ENCODE measurements at places on chromosomes 13 and 19. TPM values are rescaled to one million over a fixed set of nuclear protein-coding genes. Genes with fewer than 3 reads are reported as not detected.

DNA sequence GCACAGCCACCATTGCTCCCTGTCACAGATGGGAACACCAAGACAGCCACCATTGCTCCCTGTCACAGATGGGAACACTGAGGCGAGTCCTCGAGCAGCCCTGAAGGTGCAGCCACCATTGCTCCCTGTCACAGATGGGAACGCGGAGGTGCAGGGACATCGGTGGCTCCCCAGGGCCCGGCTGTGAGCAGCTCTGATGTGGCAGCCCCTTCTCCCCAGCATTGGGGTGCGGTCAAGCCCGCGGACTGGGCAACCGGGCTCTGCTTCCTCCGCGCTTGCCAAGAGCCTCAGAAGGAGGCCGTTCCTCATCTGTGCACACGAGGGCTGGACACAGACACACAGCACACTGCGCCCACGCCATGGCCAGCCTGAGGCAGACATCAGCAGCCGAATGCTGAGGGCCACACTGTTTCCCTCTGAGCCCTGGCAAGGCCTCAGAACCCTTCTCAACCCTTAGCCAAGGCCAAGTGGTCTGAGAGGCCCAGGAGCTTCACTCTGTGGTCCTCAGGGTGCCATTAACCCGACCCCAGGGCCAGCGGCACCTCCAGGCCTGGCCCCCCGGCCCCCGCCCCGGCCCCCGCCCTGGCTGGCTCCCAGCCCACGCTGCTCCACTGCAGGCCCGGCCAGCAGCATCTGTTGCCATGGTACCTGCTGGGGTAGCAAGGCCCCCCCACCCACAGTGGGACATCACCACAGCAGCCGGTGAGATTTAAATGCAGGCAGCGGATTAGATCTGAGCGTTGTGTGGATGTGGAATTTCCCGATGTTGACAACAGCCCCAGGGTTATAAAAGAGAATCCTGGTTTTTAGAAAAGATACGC lies 18.4 kb downstream of the C2CD4C start:
- H3K27me3 ChIP-seq: peaks cover 26% of the 10 kb centered on the region
- H3K4me3 ChIP-seq: no peak overlapping the region
- peaks cover 18% of the 10 kb centered on the region for H3K4me1 ChIP-seq
- H3K27ac ChIP-seq: no peak overlapping the region
- DNase-seq: no peak
- H3K36me3 ChIP-seq: peaks cover 2% of the 10 kb centered on the region

DNA sequence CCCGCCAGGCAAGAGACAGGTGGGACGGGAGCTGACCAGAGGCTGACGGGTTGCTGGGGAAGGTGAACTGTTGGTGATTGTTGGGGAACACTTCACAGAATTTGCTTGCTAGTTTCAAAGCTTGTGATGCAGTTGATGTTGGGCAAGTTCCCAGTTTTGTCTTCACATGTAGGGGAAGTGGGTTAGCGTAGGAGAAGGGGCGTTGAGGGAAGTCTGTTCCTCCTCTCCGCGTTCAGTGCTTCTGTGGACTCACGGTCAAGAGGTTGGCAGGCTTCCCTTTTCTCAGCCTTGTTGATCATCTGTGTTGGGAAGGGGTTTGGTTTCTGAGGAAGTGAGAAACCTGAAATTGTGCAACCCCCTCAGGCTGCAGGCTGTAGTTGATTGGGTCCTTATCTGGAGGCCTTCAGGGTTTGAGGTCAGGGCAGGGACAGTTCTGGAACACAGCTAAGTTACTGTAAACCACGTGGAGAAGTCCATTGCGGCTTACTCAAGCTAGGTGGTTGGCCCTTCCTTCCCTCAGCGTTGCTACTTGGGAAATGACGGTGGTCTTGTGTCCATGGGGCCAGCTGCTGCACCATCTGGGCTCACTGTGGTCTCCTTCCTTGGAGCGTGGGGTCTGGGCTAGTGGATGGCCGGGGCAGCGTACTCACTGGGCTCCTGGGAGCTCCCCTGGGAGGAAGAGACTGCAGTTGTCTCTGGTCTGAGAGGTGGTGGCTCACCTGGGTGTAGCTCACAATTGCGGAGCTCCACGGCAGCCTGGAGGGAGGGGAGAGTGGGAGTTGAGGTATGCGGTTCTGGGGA lies 7.5 kb downstream of the RPS9 start:
- H3K4me1 ChIP-seq: peaks cover 81% of the 10 kb centered on the region
- no peaks in the 10 kb centered on the region for H3K27me3 ChIP-seq
- H3K36me3 ChIP-seq: peaks cover 72% of the 10 kb centered on the region
- peak overlapping the region; percentile 14 for H3K4me3 ChIP-seq
- DNase-seq: peak; percentile 63

DNA sequence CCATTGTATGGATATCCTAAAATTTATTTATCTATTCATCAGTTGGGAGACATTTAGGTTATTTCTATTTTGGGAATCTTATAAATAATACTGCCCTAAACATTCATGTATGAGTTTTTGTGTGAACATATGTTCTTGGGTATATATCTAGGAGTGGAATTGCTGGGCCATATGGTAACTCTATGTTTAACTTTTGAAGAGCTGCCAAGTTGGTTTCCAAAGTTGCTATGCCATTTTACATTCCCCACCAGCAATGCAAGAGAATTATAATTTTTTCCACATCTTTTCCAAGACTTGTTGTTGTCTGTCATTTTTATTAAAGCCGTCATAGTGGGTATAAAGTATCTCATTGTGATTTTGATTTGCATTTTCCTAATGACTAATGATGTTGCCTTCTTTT lies 48.2 kb upstream of the CALM3 start:
- no peaks in the 10 kb centered on the region for H3K36me3 ChIP-seq
- H3K27me3 ChIP-seq: peaks cover 4% of the 10 kb centered on the region
- no peaks in the 10 kb centered on the region for H3K4me1 ChIP-seq

- H3K36me3 ChIP-seq: peaks cover 27% of the 10 kb centered on the region
- no peak overlapping the region for H3K27ac ChIP-seq
- no peak overlapping the region for H3K4me3 ChIP-seq
These were observed 58.2 kb upstream of the TEX29 start for GRCh38 chr13:111262281-111262680.

GRCh38 chr13:102277286-102277685 lies 124.6 kb downstream of the FGF14 start:
- peaks cover 12% of the 10 kb centered on the region for H3K27me3 ChIP-seq
- no peak for DNase-seq
- no peak overlapping the region for H3K27ac ChIP-seq
- H3K4me1 ChIP-seq: no peaks in the 10 kb centered on the region
- no peaks in the 10 kb centered on the region for H3K36me3 ChIP-seq

- no peak overlapping the region for H3K27ac ChIP-seq
- H3K4me1 ChIP-seq: no peaks in the 10 kb centered on the region
- no peak overlapping the region for H3K4me3 ChIP-seq
- no peaks in the 10 kb centered on the region for H3K27me3 ChIP-seq
- DNase-seq: no peak
- H3K36me3 ChIP-seq: no peaks in the 10 kb centered on the region
These were observed 965.7 kb downstream of the UQCRFS1 start for GRCh38 chr19:28247243-28247642.

GRCh38 chr19:29854033-29854432 lies 42.2 kb downstream of the CCNE1 start:
- H3K4me1 ChIP-seq: peaks cover 19% of the 10 kb centered on the region
- DNase-seq: no peak
- H3K27me3 ChIP-seq: no peaks in the 10 kb centered on the region
- no peaks in the 10 kb centered on the region for H3K36me3 ChIP-seq

The ATF5 gene
- total RNA-seq: 11.8 TPM

DNA sequence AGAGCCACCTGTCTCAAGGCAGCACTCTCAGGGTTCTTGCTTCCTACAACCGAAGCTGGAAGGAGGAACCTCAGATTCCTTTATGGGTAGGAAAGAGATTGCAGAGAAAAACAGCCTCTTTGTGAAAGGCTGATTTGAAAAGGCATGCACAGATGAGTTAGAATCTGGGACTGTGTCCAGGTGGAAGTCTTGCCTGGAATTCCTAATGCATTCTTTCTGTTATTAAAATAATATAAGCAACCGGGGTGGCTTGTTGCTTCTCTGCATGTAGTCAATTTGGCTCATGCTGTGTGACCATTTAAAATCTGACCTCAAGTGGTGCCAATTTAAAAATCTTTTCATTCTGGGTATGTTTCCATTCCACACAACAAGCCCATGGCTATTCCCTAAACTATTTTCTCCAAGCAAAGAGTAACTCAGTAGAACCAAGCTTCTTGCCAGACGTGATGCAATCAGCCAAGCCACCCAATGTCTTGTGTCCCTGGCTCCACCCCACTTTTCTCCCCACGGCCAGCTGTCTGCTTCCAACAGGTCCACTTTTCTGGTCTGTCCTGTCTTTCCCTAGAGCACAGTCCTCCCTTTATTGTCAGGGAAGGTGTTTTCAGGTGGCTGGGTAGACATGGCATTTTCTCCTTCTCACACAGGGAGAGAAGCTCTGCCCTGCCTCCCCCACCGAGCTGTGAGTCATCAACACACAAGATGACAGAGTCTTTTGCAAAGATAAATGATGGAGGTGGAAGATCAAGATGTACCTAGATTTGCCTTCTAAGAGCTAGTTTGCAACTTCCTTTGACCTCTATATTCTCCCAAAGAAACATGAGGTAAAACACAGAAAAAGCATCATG lies 394.3 kb downstream of the FOXO1 start:
- no peak overlapping the region for H3K4me3 ChIP-seq
- no peaks in the 10 kb centered on the region for H3K36me3 ChIP-seq
- H3K27ac ChIP-seq: peak overlapping the region; percentile 34
- no peaks in the 10 kb centered on the region for H3K27me3 ChIP-seq
- peaks cover 24% of the 10 kb centered on the region for H3K4me1 ChIP-seq

DNA sequence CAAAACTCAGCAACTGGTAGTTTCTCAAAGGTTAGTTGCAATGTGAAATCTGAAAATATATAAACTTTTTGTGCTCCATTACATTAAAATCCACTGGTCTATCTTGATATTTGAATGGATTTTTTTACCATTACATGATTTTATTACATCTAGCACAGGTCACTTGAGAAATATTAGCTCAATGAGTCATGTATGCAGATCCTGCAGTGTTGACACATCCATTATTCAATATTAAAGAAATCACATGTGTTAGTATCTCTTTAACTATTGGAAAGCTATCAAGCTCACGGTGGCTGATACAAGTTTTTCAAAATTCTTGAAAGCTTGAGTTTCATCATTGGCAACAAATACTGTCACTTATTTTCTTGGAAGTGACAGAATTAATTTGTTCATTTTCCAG lies 373.9 kb upstream of the TSHZ3 start:
- DNase-seq: no peak
- no peaks in the 10 kb centered on the region for H3K36me3 ChIP-seq
- H3K4me3 ChIP-seq: no peak overlapping the region

The PRPF31 gene
- 81.1 TPM for total RNA-seq

- H3K4me3 ChIP-seq: no peak overlapping the region
- H3K27me3 ChIP-seq: no peaks in the 10 kb centered on the region
- H3K4me1 ChIP-seq: peaks cover 26% of the 10 kb centered on the region
- peaks cover 28% of the 10 kb centered on the region for H3K36me3 ChIP-seq
- no peak overlapping the region for H3K27ac ChIP-seq
- no peak for DNase-seq
These were observed 28.0 kb downstream of the AKT2 start for GRCh38 chr19:40257096-40257517.

DNA sequence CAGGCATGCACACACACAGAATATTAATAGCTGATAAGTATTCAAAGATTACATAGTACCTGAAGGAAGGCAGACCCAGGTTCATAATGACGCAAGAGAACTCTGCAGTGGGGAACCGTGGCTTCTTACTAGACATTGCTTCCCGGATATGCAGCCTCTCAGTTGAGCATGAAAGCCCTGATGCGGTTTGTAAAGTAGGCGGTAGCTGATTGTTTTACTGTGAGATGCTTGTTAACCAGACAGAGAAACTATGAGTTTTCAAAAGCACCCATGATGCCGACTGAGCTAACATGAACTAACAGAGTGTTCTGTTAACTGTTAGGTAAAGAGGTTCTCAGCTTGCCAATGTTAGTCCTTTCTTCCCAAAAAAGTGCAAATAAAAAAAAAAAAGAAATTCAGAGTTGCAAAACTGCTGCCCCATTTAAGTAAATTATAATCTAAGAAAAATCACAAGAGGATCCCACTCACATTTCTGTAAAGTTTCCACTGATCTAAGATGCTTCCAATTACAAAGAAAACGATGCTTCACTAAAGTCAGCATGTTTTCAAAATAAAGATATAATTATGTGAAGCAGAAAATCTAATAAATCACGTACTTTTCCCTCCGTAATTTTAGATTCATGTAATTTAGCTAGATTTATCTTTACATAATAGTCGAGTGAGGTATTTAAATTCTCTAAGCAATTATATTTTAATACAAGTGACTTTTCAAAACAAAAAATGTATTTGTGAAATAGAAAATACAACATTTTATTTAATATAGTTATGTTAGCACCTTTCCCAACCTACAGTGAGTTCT lies 2.2 kb downstream of the FLT1 start:
- H3K4me1 ChIP-seq: peaks cover 30% of the 10 kb centered on the region
- H3K27ac ChIP-seq: peak overlapping the region; percentile 52
- peak; percentile 77 for DNase-seq
- H3K36me3 ChIP-seq: peaks cover 1% of the 10 kb centered on the region
- peaks cover 40% of the 10 kb centered on the region for H3K27me3 ChIP-seq

GRCh38 chr19:47573071-47574026 lies at the start of gene ZNF541:
Gene ZNF541, minus strand, starts transcription at chr19:47573148. Its CDS starts 17,292 bp downstream, at chr19:47555856.
- no peak within 1 kb of the TSS for H3K4me3 ChIP-seq
- no peaks in the 10 kb centered on the region for H3K36me3 ChIP-seq
- DNase-seq: peak; percentile 79
- no peak within 1 kb of the TSS for H3K27ac ChIP-seq
- peaks cover 4% of the 10 kb centered on the region for H3K27me3 ChIP-seq
- H3K4me1 ChIP-seq: peaks cover 23% of the 10 kb centered on the region

The KLHL1 gene
- not detected for total RNA-seq

The SMAD9 gene
- 0.11 TPM for total RNA-seq

GRCh38 chr13:95676105-95676761 lies 706 bp upstream of the DNAJC3 start:
- H3K4me1 ChIP-seq: peaks cover 38% of the 10 kb centered on the region
- DNase-seq: peak; percentile 55
- H3K4me3 ChIP-seq: peak overlapping the region; percentile 92
- peak overlapping the region; percentile 93 for H3K27ac ChIP-seq
- peaks cover 20% of the 10 kb centered on the region for H3K36me3 ChIP-seq

GRCh38 chr19:2050349-2050990 lies 574 bp downstream of the MKNK2 start:
- H3K4me3 ChIP-seq: peak overlapping the region; percentile 83
- no peaks in the 10 kb centered on the region for H3K27me3 ChIP-seq
- peaks cover 48% of the 10 kb centered on the region for H3K4me1 ChIP-seq
- DNase-seq: no peak

- DNase-seq: no peak
- no peaks in the 10 kb centered on the region for H3K36me3 ChIP-seq
- no peak overlapping the region for H3K27ac ChIP-seq
- peaks cover 17% of the 10 kb centered on the region for H3K4me1 ChIP-seq
- H3K27me3 ChIP-seq: peaks cover 2% of the 10 kb centered on the region
- no peak overlapping the region for H3K4me3 ChIP-seq
These were observed 109.6 kb upstream of the SERP2 start for GRCh38 chr13:44263751-44264620.

Data from activated CD8-positive, alpha-beta T cell treated with anti-CD3 and anti-CD28 coated beads for 36 hours (primary cell).